Mucosa of descending colon (tissue), 3 donors: ENCODE measurements at places on chromosomes 12 and 14. TPM values are rescaled to one million over a fixed set of nuclear protein-coding genes. Genes with fewer than 3 reads are reported as not detected.

Gene OR6J1
- total RNA-seq = not detected

- DNase-seq = no peak
These were observed 879 bp upstream of the ANHX start for GRCh38 chr12:133236556-133236955.

- DNase-seq = no peak
These were observed 346.2 kb upstream of the PRICKLE1 start for GRCh38 chr12:42935756-42936155.

Gene FITM1
- total RNA-seq = 0.79 TPM

Gene SLC25A47
- total RNA-seq = not detected

- DNase-seq = no peak
These were observed 57.2 kb downstream of the TTLL5 start for GRCh38 chr14:75718199-75718598.

Gene PLBD1
- 82.4 TPM for total RNA-seq

Gene IL26
- not detected for total RNA-seq

DNA sequence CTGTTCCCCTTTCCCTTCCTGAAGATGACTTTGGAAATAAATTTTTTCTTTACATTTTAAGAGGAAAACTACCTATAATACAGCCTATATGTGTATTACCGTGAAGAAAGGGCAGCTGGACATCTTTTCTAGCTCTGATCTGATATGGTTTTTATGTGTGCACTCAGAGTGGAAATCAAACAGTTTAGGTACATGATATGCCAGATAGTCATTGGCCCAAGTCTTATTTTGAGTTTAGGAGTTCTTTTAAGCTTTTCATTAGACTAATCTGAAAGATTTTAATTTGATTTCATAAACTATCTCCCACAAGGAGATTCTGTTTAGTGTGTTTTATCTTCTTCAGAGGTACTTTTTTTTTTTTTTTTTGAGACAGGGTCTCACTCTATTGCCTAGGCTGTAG, 48.8 kb downstream of the KIAA0586 start:
- DNase-seq = no peak

DNA sequence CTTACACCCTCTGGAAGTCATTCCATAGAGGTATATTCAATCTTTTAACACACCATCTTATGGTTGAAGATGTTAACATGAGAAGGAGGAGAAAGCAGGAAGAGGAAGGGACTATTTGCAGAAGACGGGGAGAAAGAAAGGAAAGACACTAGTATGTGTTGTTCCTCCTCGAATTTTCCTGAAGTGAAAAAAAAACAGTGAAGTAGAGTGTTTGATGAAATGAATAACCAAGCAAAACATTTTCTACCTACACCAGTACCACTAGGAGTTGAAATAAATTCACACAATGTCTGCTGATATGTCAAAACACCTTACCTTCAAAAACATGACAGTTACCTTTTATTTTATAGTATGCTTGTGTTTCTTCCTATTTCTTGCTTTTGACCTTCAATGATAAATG, 1.4 kb upstream of the CNOT2 start:
- no peak for DNase-seq

Gene HCFC2
- total RNA-seq = 14.2 TPM

DNA sequence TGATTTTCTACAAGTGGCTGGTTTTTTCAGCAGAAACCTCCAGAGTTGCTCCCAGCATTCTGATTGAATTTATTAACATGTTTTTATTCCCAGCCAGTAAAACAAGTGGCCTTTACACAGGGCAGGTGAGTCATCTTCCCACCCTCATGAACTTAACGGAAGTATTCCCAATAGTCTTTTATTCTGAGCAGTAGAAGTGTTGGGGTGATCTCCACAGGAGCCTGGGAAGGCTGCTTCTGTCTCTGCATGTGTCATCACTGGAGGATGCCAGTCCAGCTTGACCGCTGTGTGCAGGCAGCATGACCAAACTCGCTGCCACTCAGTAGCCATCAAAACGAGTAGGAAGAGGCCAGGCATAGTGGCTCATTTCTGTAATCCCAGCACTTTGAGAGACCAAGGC, 13.4 kb upstream of the DNAH10 start:
- DNase-seq = no peak

Gene MGP
- total RNA-seq = 655 TPM

GRCh38 chr12:48671231-48671856, 10.7 kb downstream of the KANSL2 start:
- DNase-seq = no peak

Gene ASB2
- 5.2 TPM for total RNA-seq

DNA sequence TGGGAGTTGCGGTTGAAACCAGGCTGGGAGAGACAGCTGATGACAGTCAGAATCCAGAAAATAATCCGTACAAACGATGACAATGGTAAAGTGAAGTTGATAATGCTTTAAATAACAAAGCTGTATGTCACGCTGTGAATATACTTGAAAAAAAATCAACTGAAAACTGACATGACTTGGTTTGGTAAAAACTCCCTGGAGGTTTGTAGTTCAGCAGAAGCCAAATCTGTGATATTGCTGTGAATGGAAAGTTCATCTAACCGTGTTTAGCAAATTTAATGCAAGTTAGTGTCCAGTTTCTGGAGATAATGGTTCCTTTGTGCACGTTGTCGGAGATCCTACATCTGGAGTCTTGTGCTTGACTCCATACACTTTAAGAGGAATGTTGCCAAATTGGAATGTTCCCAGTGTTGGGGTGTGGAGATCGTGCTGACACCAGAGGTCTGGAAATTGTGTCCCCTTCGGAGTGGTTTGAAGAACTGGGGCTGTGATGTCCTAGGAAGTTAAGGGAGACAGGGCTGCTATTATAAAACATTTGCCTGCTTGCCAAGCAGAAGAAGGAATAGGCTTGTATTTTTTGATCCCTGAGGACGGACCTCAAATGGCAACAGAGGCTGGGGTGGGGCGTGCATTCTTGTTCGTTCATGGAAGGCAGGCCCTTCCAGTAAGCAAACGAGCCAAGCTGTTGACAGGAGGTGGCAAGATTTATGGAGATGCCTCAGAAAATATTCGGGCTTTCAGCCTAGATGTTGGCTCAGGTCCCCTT, 30.6 kb downstream of the PPFIBP1 start:
- DNase-seq = no peak

Gene ATL1
- 13.1 TPM for total RNA-seq

DNA sequence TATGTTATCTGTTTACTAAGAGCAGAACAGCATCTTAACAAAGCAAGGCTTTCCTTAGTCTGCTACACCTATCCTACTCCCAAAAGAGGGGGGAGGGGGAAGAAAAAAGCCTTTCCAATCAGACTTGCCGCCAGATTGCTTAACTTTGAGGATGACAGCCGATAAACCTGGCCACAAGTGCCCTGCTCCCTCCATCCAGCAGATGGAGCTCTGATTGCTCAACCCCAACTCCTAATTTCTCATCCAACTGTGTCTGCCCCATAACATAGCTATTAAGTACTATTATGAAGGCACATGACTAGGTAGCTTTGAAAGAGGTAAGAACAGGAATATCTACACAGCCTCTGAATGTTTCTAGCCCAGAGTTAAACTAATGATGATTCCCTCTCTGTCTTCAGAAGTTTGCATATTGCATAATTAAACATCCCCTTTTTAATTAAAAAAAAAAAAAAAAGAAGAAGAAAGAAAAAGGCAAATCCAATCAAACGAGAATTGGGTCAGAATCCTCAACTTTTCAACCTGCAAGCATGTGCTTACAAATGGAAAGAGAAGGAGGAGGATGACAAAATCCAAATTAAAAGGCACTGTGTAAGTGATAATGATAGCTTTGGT, 247.4 kb downstream of the GALC start:
- DNase-seq = no peak
